ENCODE measurements at places on chromosomes 1 and 21.

- no peak for DNase-seq
Measured at GRCh38 chr21:44461464-44462001, 6.2 kb downstream of the LRRC3 start.

DNA sequence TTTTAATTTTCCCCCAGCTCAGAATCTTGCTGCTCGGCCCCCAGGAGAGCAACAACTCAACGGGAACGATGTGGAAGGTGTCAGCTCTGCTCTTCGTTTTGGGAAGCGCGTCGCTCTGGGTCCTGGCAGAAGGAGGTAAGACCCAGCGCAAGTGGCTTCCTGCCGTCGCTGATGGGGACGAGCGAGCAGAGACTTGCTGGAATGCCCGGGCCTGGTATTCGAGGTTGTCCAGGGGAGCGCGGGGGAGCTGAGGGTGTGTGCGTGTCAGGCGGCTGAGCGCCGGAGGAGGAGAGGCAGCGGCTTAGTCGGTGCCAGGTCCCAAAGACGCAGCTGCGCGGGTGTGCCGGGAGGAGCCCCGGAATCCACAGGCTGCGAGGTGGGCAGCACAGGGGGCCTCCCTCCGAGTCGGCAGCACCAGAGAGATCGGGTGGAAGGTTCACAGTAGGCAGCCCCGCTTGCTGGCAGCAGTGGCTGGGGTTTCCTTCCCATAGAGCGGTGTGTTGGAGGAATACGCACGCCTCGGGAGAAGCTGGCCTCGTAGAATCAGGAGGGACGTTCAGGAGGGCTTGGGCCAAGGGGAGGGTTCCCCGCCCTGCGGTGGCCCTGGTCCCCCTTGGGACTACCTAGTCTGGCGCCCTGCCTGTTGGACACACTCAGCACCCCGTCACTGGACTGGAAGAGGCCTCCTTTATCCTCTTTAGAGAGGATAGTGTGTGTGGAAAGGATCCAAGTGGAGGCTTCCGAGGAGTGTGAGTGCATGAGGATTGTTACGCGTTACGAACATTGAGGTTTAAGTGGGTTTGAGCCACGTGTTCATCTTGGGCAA is 547 bp downstream of the PDPN start:
- peak; percentile 10 for DNase-seq

GRCh38 chr1:3012456-3013291 is 8.6 kb upstream of the ACTRT2 start:
- DNase-seq: no peak

DNA sequence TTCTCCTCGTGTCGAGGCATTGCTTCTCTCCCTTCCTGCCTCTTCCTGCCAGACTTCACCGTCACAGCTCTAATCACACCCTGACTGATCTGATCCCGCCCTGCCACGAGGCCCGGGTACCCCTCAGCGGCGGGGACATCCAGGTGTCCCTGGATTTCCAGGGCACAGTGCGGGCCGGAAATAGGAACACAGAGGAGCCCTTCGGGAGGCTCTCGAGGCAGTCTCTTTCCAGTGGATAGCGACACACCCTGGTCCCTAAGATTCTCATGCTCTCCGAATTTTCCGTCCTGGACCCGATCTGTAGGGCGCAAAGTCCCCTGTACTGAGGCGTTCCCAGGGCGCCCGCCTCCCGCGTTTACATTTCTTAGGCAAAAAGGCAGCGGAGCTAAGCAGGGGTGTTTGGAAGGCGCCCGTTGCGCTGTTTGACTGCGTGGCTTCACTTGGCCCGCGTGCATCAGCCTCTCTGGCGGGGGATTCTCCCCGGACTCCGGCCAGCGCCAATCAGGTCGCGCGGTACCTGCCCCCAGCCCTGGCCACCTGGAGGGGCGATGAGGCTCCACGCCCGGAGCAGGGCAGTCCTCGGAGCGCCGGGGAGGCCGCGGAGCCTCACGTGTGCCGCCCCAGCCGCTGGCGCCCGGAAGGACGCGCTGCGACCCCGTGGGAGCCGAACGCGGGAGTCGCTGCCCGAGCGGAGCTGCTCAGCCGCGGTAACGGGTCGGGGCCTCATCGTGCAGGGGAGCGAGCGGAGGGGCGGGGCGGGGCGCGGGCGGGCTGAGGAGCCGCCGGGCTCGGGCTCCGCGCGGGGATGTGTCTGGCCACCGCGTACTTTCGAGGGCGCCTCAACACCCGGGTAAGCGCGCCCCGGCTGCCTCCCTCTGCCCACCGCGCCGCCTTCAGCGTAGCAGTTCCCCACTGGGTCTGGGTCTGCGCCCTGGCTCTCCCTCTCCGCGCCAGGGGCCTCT is at the start of gene FAM163A:
TSS of gene FAM163A (plus strand) at position 575 of the 962 bp plus-strand sequence. CDS start 69,807 bp downstream, outside the sequence.
- DNase-seq: no peak

Data from fibroblast of lung (primary cell).